CD4-positive, alpha-beta T cell treated with Interleukin-21 for 1 hour (primary cell): ENCODE measurements at places on chromosomes 6 and 20.

- peak; percentile 78 for DNase-seq
These were observed 44.9 kb upstream of the ID1 start for GRCh38 chr20:31560094-31560745.

DNA sequence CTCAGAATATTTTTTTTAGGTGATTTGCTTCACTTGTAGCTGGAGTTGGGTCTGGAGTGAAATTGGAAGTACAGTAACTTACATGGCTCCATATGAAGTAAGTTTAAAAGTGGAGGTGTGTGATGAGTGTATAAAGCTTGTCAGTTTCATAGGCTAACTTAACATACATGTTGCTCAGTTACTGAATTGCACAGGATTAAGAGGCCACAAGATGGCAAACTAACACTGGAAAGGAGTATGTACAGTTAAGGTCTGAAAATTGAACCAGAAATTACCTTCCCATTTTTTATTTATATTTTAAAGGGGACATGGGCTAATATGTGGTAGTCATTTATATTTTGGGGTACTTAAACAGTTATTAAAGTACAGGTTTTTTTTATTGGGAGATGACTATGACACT is 45.3 kb upstream of the SMIM8 start:
- DNase-seq = peak; percentile 9

DNA sequence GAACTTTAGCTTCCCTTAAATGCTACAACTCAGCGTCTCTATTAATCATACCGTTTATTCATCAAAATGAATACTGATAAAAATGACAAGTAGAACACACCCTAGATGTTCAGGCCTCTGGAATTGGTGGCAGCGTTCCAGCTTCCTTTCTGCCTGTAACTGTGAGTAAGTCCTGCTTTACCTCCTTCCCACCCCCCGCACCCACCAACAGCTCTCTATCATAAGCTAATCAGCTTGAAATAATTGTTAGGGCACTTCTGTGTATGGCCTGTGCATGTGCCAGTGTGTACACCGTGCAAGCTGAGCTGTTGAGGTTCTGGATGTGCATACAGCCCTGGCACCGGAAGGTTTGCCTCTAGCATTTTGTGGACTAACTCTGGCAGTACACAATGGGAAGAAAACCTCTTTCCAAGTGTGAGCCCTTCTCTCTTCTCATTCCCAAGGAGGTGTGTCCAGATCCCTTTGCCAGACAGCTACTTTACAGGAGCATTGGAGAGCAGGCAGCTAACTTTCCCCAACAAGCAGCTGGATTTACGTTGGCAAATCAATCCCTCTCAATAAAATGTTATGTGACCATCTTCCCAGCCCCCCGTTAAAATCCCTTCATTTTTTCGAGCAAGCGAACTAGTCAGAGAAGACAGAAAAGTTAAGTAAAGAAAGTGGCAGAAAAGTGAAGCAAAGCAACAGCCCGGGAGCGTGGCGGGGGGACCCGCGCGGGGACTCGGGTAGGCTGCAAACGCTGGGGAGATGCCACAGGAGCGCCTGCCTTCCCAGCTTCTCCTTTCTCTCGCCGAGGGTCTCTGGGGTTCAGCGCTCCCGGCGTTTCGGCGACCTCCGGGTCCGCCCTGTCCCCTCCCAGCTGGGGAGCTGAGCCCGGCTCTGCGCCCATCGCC is 803 bp upstream of the ADGRG6 start:
- DNase-seq = no peak

DNA sequence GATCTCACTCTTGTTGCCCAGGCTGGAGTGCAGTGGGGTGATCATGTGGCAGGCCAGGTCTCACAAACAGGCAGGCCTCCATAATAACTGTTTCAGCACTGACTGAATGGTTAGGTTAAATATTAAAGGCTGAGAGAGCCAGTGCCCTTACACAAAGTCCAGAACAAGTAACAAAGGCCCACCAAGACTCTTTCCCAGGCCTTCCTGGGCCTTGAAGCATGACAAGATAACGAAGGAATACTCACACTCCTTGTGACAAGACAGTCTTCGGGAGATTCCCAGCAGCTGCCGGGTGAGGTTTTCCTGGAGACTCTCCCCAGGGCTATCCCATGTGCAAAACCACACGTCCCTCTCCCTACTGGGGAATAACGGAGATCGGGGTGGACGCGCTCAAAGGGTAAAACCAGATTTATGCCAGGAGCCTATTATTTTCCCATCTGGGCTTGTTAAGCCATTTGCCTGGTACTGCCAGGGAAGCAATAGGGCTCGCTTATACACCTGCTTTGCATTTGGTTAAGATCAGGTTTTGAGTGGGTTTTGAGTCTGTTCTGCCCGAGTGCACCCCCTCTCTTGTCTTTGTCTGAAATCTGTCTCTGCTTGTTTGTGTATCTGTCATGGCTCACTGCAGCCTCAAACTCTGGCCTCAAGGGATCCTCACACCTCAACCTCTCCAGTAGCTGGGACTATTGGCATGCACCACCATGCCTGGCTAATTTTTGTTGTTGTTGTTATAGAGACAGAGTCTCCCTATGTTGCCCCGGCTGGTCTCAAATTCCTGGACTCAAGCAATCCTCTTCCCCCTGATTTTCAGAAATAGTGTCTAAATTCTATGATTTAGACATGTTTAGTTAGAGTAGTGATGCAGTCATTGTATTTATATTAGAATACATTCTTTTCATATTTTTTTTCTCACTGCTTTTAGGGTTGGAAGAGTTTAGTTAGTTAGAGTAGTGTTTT is 1.4 kb upstream of the ENPP3 start:
- no peak for DNase-seq

GRCh38 chr6:15712797-15713196 is 50.0 kb upstream of the DTNBP1 start:
- no peak for DNase-seq
